Stimulated activated CD8-positive, alpha-beta memory T cell treated with anti-CD3 and anti-CD28 coated beads, Interleukin-15, amount 100 ng/mL, for 48 hours (primary cell): ENCODE measurements at places on chromosomes 4 and X.

DNA sequence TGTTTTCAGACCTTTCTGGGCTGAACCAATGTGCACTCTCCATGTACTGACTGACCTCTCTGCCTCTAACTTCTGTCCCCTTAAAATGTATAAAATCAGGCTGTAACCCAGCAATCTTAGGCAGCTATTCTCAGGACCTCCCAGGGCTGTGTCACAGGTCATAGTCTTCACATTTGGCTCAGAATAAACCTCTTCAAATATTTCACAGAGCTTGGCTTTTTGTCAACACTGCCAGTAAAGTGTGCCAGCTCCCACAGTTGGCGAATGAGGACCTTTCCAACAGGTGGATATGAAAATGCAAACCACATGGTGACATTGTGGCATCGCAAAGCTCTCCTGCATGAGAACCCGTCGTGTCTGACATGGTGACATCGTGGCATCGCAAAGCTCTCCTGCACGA, 76.4 kb downstream of the ACOX3 start:
- DNase-seq: no peak

DNA sequence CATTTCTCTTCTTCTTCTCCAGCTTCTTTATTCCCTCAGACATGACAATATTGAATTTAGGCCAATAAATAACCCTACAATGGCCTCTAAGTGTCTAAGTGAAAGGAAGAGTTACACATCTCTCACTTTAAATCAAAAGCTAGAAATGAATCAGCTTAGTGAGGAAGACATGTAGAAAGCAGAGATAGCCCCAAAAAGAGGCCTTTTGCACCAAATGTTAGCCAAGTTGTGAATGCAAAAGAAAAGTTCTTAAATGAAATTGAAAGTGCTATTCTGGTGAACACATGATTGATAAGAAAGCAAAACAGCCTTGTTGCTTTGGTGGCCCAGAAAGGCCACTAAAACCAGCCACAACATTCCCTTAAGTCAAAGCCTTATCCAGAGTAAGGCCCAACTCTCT, 146.2 kb upstream of the HHIP start:
- no peak for DNase-seq

GRCh38 chrX:53362449-53362848, 60.0 kb downstream of the SMC1A start:
- DNase-seq: no peak

GRCh38 chr4:152363086-152363485, 172.8 kb downstream of the FBXW7 start:
- no peak for DNase-seq

- no peak for DNase-seq
Observed at GRCh38 chr4:165085946-165086345, 26.7 kb downstream of the TMEM192 start.

DNA sequence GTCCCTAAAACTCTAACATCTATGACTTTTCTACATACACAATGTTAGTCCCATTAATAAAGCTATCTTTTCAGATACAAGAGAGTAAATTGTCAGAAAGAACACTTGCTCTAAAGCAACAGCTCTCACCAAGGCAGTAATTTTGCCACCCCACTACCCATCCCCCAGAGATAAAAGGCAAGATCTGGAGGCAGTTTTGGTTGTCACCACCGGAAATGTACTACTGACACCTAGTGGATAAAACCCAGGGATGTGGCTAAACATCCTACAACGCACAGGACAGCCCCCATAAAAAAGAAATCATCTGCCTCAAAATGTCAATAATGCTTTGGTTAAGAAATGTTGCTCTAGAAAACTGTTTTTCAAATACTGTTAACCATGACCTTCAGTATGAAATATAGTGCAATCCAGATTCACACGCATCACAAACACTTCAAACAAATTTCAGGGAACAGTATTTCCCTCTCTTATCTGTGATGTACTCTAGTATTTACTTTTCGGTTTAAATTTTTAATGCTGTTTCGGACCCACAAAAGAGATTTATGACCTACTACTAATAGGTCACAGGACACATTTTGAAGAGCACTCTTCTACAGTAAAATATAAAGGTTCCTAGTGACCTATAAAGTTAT, 5.1 kb downstream of the FBXL5 start:
- peak; percentile 12 for DNase-seq
